ENCODE measurements at places on chromosomes 4 and X.

DNA sequence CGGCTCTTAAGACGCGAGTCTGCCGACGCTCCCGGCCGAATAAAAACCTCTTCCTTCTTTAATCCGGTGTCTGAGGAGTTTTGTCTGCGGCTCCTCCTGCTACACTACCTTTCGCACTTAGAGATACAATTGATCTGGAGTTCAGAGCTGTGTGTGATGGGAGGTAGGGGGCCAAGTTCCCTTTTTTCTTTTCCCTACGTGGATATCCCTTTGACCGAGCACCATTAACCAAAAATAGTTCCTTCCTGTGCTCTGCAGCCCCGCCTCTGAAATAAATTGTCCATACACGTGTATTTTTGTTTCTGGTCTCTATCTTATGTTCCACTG, 555 bp upstream of the PGM2 start:
- no peak for DNase-seq

- no peak for DNase-seq
These were observed 232.7 kb downstream of the ARHGAP24 start for GRCh38 chr4:85707611-85708010.

GRCh38 chr4:76155979-76156378, 7.8 kb upstream of the NUP54 start:
- no peak for DNase-seq

GRCh38 chr4:75715105-75715799, 9.1 kb upstream of the USO1 start:
- DNase-seq = no peak

GRCh38 chrX:154470434-154470833, 8.6 kb downstream of the LAGE3 start:
- no peak for DNase-seq

DNA sequence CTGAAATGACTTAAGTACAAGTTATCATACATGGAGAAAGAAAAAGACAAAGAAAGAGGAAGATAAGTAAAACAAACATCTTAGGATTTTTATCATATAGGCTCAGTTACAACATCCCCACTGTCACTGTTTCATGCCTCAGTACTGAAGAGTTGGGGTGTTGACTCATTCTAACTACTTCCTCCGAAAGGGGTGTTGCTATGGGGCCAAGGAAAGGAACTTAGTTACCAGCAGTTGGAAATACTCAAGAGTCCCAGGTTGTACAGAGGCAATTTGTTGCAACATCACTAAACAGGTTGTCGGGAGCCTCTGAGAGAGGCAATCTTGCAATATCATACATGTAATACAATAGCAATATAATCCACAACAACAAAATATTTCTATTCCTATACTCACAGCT, 1264.7 kb downstream of the PCDH7 start:
- DNase-seq = no peak

DNA sequence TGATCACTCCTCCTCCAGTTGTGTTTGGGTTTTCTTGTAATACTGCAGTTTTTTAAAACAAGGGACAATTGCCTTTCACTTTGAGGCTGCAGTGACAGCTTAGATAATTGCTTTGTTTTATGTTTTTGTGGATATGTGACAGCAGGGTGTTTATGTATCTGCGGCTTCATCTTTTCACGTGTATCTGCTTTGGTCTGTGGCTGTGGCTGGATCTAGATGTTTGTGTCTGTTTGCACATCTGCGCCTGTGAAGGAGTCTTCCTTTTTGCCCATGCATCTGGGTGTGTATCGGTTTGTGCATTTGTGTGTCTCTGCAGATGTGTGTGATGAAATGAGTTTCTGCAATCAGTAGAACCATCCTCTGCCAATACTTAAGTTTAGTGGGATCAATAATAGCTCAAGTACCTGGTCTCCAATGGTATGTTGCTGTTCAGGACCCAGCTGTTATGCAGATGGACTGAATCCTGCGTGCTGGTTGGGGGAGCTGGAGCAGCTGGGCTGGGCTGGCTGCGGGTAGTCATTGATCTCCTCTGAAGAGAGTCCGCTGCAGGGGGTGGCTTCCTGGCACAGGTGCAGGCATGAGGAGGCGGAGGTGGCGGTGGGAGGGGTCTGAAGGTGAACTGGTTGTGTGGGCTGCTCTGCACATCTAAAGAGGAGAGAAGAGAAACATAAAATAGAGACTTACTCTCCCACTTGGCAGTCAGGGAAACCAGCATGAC, 390.3 kb downstream of the SH2D1A start:
- DNase-seq = peak; percentile 10

DNA sequence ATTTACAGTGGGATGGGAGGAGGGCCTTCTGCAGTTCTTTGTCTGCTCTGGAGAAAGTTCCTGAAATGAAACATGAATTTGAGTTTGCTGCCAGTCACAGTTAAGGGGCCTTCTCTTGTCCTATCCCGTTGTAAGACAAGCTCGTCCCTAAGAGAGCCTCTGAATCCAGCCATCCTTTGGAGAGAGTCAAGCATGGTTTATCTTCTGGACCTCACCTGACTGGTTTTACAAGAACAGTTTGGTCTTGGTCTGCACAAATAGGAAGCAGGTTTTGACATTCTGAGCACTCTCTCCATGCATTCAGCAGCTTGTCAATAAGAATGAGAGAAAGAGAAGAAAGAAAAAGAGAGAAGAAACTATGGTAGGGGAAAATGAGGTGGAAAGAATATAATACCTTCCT, 20.4 kb upstream of the TENM3 start:
- DNase-seq = no peak

GRCh38 chrX:74420196-74421035, 877 bp upstream of the SLC16A2 start:
- no peak for DNase-seq

GRCh38 chr4:157754410-157754809, 418.4 kb downstream of the GASK1B start:
- DNase-seq = no peak

DNA sequence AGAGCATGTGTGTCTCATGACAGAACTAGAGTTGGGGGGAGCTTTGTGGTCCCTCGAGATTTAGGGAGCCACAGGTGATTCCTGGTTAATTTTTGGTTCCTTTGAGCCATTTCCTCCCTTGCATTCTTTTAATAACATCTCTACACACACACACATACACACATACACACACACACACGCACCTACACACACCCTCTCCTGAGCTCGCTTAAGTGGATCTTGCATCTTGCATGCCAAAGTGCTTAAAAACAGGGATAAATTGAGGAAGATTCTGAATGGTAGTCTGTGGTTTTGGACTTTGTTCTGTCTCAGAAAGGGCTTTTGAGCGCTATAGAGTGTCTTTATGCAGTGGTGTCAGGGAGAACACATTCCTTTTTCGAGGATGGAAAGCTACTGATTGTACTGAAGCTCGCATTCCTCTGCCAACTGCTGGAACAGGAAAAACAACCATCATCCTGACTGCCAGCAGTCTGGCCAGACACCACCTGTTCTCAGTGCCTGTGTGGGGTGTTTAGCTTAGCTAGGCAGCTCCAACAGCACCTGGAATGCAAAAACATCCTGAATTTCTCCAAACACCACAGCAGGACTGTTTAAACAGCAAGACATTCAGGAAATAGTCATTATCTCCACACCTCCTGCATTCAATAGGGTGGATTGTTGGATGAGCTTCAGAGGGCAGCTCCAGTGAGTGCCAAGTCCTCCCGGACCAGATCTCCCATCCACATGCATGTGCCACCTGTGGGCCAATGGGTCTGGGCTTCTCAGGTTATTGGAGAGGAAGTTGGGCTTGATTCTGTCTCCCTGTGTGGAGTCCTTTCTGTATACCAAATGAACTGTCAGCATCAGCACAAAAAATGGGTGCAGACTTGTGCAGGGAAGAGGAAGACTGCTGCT, 21.9 kb upstream of the IGFBP7 start:
- DNase-seq = no peak

- DNase-seq = peak; percentile 46
These were observed 208.9 kb downstream of the NWD2 start for GRCh38 chr4:37453281-37453998.

DNA sequence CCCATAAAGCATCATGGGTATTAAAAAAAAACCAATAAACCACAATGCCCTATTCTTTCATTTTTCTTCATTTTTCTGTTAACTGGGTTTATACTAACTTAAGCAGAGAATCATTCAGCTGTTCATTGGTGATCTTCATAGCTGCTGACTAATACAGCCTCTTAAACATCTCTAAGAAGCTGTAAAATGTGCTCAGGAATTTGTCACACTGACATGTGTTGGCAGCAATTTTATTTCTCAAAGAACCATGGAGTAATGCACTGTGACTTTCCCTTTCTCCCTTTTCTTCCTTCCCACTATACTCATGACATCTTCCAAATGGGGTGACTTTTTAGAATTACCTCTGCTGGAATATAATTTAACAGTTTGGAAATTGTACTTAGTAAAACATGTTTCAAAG, 315.4 kb downstream of the ANTXR2 start:
- DNase-seq = no peak

GRCh38 chr4:14168919-14169318, 541.4 kb upstream of the BOD1L1 start:
- DNase-seq = no peak

DNA sequence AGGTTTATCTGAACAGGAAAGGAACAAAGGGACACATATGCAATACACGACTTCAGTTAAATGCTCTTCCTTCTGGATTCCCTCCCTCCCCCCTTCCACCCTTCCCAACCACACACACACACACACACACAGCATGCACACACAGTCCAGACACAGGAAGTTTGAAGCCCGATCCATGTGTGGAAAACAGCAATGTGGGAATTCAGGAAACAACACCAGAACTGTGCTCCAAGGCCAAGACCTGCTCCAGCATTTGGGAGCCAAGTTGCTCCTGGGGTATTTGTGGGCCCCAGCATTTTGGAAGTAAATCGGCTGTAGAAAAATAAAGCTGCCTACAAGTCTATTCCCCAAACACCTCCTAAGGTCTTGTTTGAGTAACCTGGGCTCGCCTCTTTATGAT, 5.6 kb upstream of the AMOT start:
- DNase-seq = no peak

GRCh38 chr4:155304375-155304774, 72.4 kb downstream of the MAP9 start:
- no peak for DNase-seq

- DNase-seq = no peak
These were observed 57.5 kb downstream of the FAM13A start for GRCh38 chr4:88999392-88999930.

GRCh38 chr4:92483341-92483740, 179.6 kb downstream of the GRID2 start:
- DNase-seq = no peak
